Activated CD8-positive, alpha-beta memory T cell treated with anti-CD3 and anti-CD28 coated beads, Interleukin-2, amount 50 U/mL, for 4 hours (primary cell): ENCODE measurements at places on chromosomes 3 and 15.

DNA sequence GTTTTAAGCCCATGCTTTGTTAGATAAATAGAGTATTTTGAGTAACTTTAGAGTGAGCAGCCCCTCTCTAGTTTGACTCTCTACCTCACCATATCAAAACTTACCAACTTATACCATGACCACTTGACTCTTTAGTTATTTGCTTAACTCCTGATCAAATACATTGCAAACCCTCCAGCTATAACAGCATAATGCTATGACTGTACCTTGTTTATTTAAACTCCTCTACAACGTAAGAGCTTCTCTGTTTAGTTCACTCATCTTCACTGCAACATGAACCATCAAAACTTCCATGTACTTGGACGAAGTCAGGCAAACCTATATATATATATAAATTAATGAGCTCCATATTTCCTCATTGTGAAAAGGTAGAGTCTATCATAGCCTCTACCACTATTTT, 218.2 kb downstream of the DPH6 start:
- no peak for DNase-seq

GRCh38 chr15:80967451-80967850, 22.2 kb downstream of the MESD start:
- DNase-seq = no peak

DNA sequence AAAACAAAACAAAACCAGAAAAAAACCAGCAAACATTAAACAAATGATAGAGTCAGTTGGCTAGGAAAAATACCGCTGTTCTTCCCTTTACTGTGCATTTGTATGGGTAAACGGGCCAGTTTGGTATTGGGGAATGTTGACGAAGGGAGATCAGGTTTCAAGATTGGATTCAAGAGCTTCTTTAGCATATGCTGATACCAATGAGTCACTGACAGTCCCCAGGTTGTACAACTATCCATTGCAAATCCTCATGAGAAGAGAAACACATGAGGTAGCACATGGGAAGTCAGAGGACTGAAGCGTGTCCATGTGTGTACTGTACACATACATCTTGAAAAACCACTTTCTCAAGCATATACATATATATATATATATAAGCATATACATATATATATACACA, 25.6 kb downstream of the TIGIT start:
- DNase-seq = no peak

DNA sequence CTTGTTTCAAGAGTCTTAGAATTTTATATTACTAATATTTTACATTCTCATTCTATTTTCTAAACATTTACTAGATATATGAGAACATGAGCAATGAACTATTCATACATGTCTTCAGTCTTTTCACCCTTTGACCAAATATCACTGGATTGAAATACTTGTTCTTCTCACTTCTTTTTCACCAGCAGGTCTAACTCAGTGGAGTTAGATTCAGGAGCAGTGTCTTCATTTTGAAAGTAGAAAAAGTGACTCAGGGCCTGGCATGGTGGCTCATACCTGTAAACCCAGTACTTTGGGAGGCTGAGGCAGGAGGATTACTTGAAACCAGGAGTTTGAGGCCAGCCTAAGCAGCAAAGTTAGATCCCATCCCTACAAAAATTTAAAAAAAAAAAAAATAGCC, 70.8 kb downstream of the USP13 start:
- no peak for DNase-seq

DNA sequence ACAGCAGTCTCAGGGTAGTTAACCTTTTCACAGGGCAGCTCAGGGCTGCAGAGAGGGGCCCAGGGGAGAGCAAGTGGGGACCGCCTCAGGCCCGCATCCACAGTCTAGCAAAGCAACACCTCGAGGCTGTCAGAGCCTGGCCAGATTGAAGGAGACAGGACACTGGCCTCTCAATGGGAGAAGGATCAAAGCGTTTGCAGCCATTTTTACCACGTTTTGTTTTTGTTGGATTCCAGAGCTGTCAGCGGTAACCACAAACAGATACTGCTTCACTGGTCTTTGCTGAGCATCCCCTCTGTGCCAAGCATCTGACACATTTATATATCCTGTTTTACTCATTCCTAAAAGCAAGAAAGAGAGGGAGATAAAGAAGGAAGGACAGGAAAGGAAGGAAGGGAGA, 153.8 kb downstream of the SHQ1 start:
- DNase-seq = no peak

- DNase-seq = no peak
Observed at GRCh38 chr15:69156736-69157381, 3.6 kb upstream of the GLCE start.

DNA sequence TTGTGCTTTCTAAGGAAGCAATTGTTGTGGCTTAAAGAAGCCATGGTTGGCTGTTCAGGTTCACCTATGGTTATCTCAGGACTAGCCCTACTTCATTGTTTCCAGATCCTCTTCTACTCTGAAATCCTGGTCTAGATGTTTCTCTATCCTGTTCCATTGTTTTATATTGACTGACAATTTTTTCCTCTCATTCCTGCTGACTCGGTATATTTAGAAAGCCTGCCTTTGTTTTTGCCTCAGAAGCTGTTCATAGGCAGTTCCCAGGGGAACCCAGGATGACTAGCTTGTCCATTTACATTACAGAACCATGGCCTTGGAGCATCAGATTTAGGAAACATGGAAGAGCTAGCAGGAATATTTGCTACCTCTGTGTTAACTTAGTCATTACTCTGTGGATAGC, 64.0 kb downstream of the SLC9C1 start:
- DNase-seq = no peak

- DNase-seq = no peak
Observed at GRCh38 chr3:120311863-120312794, 27.1 kb upstream of the GPR156 start.

GRCh38 chr15:75037685-75038084, 14.3 kb downstream of the PPCDC start:
- DNase-seq = no peak

DNA sequence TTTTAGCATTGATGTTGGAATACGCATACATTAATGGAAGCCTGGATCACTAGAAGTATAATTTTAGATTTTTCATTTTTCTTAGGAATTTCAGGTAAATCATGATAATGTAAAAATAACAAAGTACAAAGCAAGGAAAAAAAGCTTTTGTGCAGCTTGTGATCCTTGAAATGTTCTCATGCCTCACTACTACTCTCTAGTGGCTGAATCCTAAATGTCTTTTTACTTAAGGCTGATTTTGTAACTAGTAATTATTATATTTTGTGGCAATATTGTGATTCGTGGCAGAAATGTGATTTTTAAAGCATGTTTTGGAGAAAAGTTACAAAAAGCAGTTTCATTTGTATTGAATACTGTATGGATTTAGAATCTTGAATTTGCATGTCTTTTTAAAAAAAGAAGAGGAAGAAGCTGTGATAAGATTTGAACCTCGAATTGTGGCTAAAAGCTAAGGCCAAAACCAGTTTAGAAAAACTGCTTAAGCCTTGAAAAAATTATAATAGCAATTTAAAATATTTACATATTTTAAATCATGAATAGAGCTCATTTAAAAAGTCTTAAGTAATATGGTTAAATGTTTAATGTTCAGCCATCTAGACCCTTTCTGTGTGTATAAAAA, 39.0 kb downstream of the U2SURP start:
- DNase-seq = no peak

DNA sequence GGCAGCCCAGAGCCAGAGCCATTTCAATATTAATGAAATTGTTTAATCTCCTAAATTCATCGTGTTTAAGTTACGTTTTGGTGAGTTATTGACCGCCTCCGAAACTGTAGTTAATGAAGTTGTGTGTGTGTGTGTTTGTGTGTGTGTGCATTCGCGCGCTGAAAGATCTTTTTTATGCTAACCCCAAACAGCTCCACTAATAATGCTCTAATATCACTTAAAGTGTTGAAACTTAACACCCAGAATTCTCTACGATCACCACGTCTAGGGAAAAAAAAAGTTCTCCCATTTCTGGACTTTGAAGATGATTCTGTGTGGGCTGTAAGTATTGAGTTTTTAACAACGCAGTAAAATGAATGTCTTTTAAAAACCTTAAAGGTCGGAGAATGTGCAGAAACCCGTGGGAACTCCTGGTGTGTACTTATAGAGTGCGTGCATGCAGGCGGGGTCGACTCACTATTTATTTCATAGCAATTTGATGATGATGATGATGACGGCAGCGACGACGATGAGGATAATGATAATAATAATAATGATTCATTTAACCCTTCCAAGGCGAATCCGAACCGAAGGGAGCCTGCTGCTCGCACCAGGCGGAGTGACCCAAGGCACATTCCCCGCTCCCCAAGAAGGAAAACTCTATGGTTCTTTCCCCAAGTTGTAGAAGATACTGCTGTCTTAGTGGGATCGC, 1.4 kb upstream of the FOXB1 start:
- no peak for DNase-seq

DNA sequence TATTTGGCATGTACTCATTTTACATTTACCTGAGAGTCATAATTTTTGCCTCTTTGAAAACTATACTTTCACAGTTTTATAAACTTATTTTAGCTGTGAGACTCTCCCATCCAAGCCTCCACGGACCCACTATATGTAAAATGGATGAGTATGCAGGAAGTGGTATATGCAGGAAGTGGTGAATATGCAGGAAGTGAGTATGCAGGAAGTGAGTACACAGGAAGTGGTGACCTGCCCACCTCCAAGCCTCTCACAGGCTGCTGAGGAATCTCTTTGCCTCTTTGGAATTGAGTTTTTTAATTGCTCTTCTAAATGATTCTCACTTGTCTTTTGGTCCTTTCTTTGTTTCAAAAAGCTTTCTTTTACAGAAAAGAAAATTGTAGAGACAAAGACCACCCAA, 85.2 kb downstream of the KBTBD8 start:
- peak; percentile 18 for DNase-seq

DNA sequence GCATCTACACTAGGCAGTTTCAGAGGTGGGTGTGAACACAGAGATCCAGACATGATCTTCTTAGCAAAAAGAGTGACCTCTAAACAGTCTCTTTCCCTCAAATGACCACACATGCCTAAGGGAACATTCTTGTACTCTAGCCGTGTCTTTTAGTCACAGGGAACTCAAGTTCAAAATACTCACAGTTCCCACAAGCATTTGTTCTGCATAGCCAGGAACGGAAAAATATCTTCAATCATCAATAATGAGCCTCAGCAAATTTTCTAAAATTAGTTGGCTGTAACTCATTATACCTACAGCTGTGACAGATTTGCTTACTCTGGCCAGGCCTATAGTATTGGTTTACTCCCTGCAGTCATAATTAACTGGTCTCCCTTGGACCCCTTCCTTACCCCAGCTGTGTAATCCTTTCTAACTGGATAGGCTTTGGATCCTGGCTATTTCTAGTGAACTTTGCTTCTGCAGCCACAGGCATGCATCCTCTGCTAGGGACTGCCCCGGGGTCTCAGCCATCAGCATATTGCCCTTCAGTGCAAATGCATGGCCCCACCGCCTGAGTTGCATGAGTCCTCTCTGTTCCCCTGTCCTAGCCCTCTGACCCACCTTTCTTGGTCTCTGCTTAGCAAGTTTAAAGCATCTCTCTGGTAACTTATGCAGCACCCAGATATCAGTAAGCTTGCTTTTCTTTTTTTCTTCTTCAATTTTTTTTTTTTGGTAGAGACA, 56.0 kb upstream of the HACD2 start:
- DNase-seq = no peak

- no peak for DNase-seq
Observed at GRCh38 chr3:128247666-128248409, 94.6 kb downstream of the EEFSEC start.

- peak; percentile 83 for DNase-seq
Observed at GRCh38 chr15:74383695-74384565, 16.5 kb upstream of the CYP11A1 start.

DNA sequence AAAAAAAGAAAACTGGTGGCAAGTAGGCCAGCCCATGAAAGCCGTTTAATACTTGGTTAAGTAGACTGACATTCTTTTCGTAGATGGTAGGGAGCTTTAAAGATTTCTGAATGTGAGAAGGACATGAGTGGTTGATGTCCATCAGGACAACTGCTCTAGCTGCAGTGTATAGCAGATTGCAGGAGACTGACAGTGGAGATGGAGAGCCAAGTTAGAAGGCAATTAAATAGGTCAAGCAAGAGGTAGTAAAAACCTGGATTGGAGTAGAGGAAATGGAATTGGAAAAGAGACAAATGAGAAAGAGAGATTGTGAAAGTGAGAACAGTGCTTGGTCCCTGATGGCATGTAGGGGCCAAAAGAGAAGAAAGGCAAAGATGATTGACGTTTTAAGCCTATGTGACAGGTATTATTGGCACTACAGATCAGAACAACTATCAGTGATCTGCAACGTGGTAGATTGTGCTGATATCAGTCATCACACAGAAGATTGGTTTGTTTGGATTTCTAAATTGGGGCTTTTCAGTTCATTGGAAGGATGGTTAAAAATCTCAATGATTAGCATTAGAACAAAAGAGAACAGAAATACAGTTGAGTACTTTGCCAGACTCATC, 74.0 kb downstream of the CNTN4 start:
- no peak for DNase-seq

- no peak for DNase-seq
Observed at GRCh38 chr3:100523050-100523760, 30.8 kb downstream of the TMEM45A start.

- no peak for DNase-seq
Observed at GRCh38 chr3:100257586-100257985, 3.2 kb upstream of the TBC1D23 start.

DNA sequence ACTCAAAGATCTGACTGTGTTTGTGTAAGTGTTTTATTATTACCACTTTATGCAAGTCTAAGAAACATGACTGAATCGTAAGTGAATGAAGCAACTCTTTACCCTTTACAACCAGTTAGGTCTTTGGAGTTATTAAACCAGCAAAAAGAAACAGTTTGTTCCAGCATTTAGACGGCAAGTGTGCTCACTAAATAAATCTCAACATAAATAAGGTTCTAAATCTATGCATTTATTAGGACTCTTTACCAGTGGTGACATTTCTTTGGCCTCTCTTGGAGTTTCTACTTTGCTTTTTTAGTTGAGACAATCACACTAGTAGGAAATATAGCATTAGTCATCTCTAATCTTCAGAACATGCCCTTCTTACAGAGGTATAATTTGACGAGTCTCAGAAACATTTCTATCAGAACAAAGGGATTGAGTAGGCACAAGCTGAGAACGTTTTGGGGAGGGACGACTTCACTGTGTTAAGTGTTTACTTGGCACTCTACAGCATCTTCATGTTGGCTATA, 739.9 kb upstream of the NR2F2 start:
- DNase-seq = no peak

GRCh38 chr3:58880182-58880581, 169.6 kb downstream of the CFAP20DC start:
- no peak for DNase-seq

- no peak for DNase-seq
Observed at GRCh38 chr3:172685331-172686214, 25.3 kb downstream of the NCEH1 start.
